ENCODE measurements at places on chromosomes 16 and 17. TPM values are rescaled to one million over a fixed set of nuclear protein-coding genes. Genes with fewer than 3 reads are reported as not detected.

Gene PYDC1
- total RNA-seq = not detected

DNA sequence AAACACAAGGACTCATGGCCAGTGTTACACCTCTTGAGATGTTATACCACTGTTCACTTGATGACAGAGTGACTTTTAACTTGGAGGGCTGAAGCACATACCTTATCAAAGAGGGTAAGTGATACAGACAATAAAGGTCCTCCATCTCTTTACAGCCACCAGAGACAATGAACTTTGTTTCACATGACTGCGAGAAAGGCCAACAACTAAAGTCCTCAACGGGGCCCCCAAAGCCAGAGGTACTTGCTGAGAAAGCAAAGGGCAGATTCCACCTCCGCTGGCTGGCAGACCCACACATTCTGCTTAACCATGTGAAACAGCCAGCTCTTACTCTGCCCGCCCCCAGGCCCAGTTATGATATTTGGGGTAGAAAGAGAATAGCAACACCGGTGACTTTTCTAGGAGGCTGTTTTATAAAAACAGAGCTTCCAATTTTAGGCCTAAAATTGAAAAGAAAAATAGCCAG lies 21.4 kb downstream of the DCUN1D3 start:
- peaks cover 15% of the 10 kb centered on the region for H3K4me1 ChIP-seq
- H3K36me3 ChIP-seq = no peaks in the 10 kb centered on the region
- no peak for DNase-seq

DNA sequence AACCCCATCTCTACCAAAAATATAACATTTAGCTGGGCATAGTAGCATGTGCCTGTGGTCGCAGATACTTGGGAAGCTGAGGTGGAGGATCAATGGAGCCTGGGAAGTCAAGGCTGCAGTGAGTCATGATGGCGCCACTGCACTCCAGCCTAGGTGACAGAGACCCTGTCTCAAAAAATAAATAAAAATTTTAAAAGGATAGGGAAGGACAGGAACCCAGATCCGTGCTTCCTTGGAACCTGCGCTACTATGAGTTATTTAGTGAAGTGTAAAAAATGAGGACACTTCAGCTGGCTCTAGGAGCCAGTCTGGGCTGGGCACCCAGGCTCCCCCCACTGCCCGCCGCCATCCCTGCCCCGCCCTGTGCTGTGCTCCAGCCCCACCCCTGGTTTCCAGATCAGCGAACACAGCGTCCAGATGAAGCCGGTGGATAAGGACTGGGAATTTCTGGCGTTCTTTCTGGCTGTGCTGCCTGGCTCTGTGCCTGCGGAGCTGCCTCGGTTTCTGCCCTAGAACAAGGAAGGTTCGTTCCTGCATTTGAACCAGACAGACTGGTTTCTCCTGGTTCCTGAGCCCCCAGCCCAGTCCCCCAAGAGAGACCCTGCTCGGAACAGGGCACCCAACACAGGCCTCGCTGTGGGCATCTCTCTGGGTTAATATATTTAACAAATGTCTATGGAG lies 18.5 kb downstream of the PLLP start:
- no peaks in the 10 kb centered on the region for H3K36me3 ChIP-seq
- H3K27me3 ChIP-seq = peaks cover 11% of the 10 kb centered on the region
- H3K4me3 ChIP-seq = no peak overlapping the region
- DNase-seq = no peak

DNA sequence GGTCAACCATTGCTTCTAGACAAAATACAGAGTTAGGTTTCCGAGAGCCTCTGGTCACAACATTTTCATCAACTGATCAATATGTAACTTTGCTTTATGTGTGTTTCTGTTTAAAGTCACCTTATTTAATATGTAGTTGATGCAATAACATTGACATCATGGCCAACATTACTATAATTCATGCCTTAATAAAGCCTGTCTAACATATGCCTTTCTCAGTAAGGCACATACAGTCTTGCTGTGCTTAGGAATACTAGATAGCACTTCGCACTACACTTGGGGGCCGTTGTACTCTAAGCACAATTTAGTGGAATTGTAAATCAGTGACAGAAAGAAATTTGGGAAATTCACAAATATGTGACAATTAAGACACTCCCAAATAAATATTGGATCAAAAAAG lies 9.6 kb upstream of the SCNN1G start:
- no peak for DNase-seq
- H3K27ac ChIP-seq = no peak overlapping the region
- no peaks in the 10 kb centered on the region for H3K4me1 ChIP-seq
- H3K27me3 ChIP-seq = no peaks in the 10 kb centered on the region
- no peaks in the 10 kb centered on the region for H3K36me3 ChIP-seq

DNA sequence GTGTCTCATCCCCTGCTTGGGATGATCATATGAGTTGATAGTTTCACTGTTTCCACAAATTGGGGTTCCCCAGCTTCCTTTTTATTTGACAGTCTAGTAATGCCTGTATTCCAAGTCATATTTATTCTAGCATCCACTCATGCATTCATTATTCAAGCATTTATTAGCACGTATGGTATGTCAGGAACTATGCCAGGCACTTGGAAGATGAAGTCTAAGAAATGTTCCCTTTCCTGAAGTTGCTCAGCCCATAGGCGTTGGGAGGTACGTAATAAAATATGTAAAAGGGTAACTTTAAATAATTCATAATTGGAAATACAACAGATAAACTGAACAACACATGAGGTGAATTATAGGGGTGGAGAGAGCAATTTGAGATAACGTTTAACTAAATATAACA lies 338.0 kb upstream of the MAF start:
- no peaks in the 10 kb centered on the region for H3K4me1 ChIP-seq
- H3K27ac ChIP-seq = no peak overlapping the region
- no peak for DNase-seq
- H3K4me3 ChIP-seq = no peak overlapping the region

GRCh38 chr17:3812771-3813170 lies 11.8 kb upstream of the ITGAE start:
- H3K4me1 ChIP-seq = no peaks in the 10 kb centered on the region
- no peak overlapping the region for H3K27ac ChIP-seq
- DNase-seq = no peak
- no peak overlapping the region for H3K4me3 ChIP-seq
- peaks cover 47% of the 10 kb centered on the region for H3K36me3 ChIP-seq

GRCh38 chr17:9023392-9024218 lies 2.3 kb downstream of the NTN1 start:
- no peak for DNase-seq

DNA sequence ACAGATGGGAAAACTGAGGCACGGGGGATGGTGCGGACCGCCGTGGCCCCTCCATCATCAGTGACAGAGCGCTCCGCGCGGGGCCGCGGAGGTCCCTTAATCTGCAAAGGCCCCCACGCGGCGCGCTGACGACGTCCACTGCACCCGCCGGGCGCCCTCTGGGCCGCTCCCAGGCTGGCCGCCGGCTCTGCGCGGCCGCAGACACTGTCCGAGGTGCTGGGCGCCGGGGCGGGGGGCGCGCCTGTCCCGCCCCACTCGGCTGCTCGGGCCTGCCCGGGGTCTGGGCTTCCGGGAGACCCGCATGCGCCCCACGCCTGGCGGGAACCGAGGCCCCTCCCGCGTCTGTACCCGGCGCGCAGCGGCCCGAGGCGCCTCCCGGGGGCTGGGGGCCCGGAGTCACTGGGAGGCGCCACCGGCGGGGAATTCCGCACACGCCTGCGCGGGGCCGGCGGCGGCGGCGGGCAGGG lies 550 bp upstream of the RNF213 start:
- no peaks in the 10 kb centered on the region for H3K27me3 ChIP-seq
- peak; percentile 65 for DNase-seq
- H3K36me3 ChIP-seq = peaks cover 2% of the 10 kb centered on the region
- peak overlapping the region; percentile 49 for H3K27ac ChIP-seq

DNA sequence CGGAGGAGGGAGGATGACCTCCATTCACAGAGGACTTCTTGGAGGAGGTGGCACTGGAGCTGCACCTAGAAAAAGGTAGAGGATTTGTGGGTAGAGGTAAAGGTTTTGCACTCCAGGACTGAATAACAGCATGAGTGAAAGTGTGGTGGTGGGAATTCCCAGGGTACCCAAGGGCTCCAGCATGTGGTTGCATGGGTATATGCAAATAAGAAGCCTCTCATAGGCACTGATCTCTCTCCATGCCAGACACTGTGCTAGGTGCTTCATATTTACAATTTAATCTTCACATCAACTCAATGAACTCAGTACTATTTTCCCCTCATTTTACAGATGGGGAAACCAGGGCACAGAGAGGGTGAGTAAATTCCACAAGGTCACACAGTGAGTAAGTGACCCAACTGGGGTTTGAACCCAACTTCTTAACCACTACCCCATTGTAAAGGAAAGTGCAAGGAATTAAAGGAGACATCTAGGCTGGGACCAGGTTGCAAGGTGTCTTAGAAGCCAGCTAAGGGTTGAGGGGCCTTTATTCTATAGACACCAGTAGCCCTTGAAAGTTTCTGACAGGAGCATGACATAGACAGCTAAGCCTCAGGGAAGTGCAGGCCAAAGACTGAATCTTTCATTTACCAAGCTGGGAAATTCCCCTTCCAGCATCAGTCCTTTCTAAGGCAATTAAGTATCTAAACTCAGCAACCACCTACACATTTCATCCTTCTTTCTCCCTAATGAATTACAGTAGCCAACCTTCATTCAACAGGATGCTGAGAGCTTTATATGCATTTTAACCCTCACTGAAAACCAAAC lies 21.3 kb downstream of the SCNN1B start:
- no peaks in the 10 kb centered on the region for H3K36me3 ChIP-seq
- no peak for DNase-seq
- H3K4me1 ChIP-seq = no peaks in the 10 kb centered on the region
- no peak overlapping the region for H3K27ac ChIP-seq
- no peak overlapping the region for H3K4me3 ChIP-seq

DNA sequence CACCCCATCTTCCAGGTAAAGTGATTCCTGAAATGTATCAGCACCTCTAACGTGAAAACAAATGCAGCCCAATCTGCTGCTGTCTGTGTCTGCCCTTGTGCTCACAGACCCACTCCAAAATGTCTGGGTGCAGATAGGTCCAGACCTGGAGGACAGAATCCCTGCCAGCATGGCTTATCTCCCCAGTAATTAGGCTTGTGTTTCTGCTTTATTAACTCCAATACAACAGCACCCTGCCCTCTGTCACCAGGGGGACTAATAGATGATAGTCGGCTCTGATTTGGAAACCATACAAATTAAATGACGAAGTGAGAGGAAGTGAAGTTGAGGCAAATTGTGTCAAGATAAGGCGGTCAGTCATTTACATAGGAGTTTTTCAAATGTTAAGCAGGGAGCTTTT lies 608.3 kb upstream of the SALL1 start:
- no peak for DNase-seq
- no peak overlapping the region for H3K4me3 ChIP-seq
- H3K27ac ChIP-seq = no peak overlapping the region
- no peaks in the 10 kb centered on the region for H3K4me1 ChIP-seq
